GM23248 (cell line): ENCODE measurements at places on chromosomes 5 and 9.

- peak; percentile 20 for DNase-seq
Measured at GRCh38 chr5:148729182-148729581, 74.9 kb upstream of the HTR4 start.

DNA sequence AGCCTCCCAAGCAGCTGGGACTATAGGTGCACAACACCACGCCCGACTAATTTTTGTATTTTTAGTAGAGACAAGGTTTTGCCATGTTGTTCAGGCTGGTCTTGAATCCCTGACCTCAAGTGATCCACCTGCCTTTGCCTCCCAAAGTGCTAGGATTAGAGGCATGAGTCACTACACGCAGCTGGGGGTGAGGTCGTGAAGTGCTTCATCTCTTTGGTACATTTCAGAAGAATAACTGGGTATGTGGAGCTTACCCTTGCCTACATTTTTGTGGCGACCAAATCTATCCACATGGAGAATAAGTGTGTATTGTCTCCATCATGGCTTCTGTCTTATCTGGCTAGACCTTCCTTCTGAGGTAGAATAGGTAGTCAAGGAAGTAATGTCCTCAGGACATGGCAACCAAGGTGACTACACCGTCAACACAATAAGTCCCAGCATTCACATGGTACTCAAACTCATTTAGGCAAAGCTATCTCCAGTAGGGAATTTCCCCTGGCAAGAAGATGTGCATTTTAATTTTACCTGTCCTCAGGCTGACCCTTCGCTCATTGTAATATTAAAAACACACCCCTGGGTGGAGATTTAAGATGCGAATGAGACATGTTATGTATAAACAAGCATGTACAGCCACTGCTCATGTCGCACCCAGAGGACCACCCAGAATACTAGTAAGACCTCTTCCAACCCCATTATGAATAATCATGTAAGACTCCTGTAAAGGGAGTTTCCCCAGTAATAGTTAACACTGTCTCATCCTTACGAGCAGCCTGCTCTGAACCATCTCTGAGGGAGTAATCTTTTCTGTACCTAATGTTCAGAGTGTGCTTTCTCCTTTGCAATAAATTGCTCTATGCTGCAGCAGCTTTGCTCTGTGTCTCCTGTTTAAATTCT is 1173.2 kb downstream of the TAF11L14 start:
- DNase-seq: no peak

DNA sequence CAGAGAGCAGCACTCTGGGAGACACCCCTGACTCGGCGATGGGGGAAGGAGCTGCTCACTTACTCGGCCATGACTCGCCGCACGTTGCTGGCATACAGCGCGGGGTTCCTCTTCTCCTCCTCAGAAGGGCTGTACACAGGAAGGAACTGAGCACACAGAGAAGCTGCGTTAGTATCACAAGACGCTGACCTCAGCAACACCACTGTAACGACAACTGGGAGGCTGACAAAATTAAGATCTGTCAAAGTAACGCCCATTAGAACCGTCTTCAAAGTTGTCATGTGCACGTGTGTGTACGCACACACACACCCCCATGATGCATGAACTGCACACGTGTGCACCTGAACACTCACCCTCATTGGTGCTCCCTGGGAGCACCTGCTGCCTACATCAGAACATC is 32.1 kb upstream of the SLC6A3 start:
- DNase-seq: no peak

- no peak for DNase-seq
Measured at GRCh38 chr9:107054146-107054545, 191.2 kb downstream of the ZNF462 start.

DNA sequence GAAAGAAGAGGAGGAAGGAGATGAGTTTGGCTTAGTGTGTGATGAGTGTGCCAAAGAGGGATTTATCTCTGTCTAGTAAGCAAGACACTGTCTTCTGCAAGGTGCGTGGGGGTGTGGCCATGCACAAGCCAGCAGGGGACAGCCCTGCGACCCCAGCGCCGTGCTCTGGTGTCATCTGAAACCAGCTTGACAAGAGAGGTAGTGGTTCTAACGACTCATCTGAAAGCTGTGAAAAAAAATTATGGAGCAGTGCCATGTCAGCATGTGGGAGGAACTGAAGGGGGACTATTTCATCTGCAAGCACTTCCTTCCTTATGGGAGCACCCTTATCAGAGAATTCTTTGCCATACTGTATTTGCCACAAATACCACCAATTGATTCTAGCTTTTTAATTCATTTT is 398.6 kb downstream of the PSAT1 start:
- no peak for DNase-seq

DNA sequence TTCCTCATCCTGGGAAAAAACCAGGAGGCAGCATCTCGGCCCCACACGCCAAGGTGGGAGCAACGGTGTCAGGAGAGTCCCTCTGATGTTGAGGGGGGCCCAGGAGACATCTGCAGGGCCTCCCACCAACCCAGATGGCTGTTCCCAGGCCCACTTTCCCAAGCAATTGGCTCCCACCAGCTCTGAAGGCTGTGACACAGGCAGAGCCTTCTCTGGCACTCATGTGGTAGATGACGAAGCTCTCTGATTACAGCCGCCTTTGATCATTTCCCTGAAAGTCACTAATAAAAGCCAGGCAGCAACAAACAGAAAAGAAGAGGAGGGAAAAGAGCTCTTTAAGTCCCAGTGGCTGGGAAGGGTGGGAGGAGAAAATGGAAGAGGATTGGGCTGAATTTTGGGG is 226.5 kb downstream of the CDK5RAP2 start:
- DNase-seq: peak; percentile 75

DNA sequence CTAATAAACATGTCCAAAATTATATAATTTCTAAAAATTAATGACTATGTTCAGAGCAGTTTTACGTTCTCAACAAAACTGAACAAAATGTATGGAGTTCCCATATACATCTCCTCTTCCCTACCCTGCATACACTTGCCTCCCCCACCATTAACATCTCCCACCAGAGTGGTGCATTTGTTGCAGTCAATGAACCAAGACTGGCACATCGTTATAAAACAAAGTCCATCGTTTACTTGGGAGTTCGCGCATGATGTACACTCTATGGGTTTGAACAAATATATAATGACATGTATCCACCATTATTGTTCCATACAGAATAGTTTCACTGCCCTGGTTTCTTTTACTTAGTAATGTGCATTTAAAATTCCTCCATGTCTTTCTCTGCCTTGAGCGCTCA is 130.1 kb downstream of the APBA1 start:
- DNase-seq: no peak

- no peak for DNase-seq
Measured at GRCh38 chr5:171386861-171387344, 746 bp upstream of the NPM1 start.

GRCh38 chr9:98819231-98819630 is 11.8 kb downstream of the GALNT12 start:
- DNase-seq: no peak

GRCh38 chr9:112361601-112362000 is 18.3 kb upstream of the HSDL2 start:
- DNase-seq: peak; percentile 53
